ENCODE measurements at places on chromosomes 7 and 10. TPM values are rescaled to one million over a fixed set of nuclear protein-coding genes. Genes with fewer than 3 reads are reported as not detected.
A peak's percentile ranks its signal among the peaks of the same experiment; 100 is the strongest.

The EGR2 gene
- 1.2 TPM for total RNA-seq

The MAGI2 gene
- total RNA-seq, result 6.3 TPM

The MMP21 gene
- not detected for total RNA-seq

The PNLIPRP1 gene
- not detected for total RNA-seq

The MMRN2 gene
- total RNA-seq, result 563 TPM

The DENND2A gene
- 41.0 TPM for total RNA-seq

DNA sequence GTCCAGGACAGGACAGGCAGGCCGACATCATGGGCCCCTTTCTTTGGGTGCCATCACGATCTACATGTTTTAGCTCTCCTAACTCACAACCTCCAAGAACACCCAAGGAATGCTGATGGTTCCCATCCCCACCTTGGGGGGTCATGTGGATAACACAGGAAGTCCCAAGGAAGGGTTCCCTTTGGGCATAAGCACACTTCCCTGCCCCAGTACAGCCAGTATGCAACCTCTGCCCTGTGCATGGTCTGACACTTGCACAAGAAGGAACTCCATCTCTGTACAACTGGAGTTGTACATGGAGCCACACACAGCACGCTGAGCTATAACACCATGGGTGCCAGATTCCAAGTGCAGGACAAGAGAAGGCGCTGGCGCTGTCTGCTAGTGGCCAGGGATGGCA is 11.0 kb downstream of the MAT1A start:
- peaks cover 10% of the 10 kb centered on the region for H3K27me3 ChIP-seq
- H3K4me1 ChIP-seq, result peaks cover 11% of the 10 kb centered on the region
- H3K27ac ChIP-seq, result no peak overlapping the region
- no peak overlapping the region for H3K4me3 ChIP-seq

DNA sequence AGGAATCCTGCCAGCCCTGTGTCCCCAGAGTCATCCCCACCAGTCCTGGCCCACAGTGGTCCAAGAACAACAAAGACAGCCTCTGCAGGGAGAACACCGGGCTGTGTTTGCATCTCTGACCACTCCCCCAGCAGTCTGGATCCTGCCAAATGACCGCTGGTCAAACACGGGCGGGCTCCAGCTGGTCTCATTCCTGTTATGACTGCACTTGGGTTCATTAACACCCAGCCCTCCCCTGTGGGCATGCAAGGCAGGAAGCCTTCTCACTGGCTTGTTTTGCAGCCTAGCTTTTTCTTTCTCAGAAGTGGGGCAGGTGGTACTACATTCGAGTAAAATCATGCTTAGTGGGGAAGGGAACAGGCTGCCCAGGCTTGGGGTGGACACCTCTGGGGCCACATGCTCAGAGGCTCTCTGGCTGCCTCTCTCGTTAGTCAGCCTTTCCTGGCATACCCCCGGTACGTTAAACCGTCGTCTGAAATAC is 190.0 kb downstream of the PLXNA4 start:
- H3K4me3 ChIP-seq, result no peak overlapping the region
- peaks cover 4% of the 10 kb centered on the region for H3K27me3 ChIP-seq
- peaks cover 7% of the 10 kb centered on the region for H3K4me1 ChIP-seq
- no peaks in the 10 kb centered on the region for H3K36me3 ChIP-seq

- DNase-seq, result no peak
- H3K27ac ChIP-seq, result no peak overlapping the region
- H3K4me3 ChIP-seq, result peak overlapping the region; percentile 93
- peaks cover 10% of the 10 kb centered on the region for H3K36me3 ChIP-seq
- no peaks in the 10 kb centered on the region for H3K4me1 ChIP-seq
Measured at GRCh38 chr10:94361171-94361794, 1.5 kb downstream of the NOC3L start.

- peaks cover 3% of the 10 kb centered on the region for H3K4me1 ChIP-seq
- no peak overlapping the region for H3K4me3 ChIP-seq
- H3K36me3 ChIP-seq, result no peaks in the 10 kb centered on the region
- no peak for DNase-seq
- no peak overlapping the region for H3K27ac ChIP-seq
Measured at GRCh38 chr10:63825766-63826165, 304.6 kb downstream of the REEP3 start.

- H3K4me3 ChIP-seq, result peak overlapping the region; percentile 97
- peaks cover 6% of the 10 kb centered on the region for H3K27me3 ChIP-seq
- H3K4me1 ChIP-seq, result no peaks in the 10 kb centered on the region
- peak; percentile 42 for DNase-seq
Measured at GRCh38 chr10:69124563-69125268, 738 bp downstream of the VPS26A start.

- H3K4me3 ChIP-seq, result no peak overlapping the region
- no peak for DNase-seq
- no peaks in the 10 kb centered on the region for H3K36me3 ChIP-seq
Measured at GRCh38 chr7:51253157-51253556, 63.5 kb downstream of the COBL start.

GRCh38 chr7:46480619-46481018 is 559.5 kb upstream of the IGFBP3 start:
- no peaks in the 10 kb centered on the region for H3K36me3 ChIP-seq
- H3K4me1 ChIP-seq, result peaks cover 28% of the 10 kb centered on the region
- peaks cover 4% of the 10 kb centered on the region for H3K27me3 ChIP-seq
- DNase-seq, result peak; percentile 55
- no peak overlapping the region for H3K4me3 ChIP-seq

DNA sequence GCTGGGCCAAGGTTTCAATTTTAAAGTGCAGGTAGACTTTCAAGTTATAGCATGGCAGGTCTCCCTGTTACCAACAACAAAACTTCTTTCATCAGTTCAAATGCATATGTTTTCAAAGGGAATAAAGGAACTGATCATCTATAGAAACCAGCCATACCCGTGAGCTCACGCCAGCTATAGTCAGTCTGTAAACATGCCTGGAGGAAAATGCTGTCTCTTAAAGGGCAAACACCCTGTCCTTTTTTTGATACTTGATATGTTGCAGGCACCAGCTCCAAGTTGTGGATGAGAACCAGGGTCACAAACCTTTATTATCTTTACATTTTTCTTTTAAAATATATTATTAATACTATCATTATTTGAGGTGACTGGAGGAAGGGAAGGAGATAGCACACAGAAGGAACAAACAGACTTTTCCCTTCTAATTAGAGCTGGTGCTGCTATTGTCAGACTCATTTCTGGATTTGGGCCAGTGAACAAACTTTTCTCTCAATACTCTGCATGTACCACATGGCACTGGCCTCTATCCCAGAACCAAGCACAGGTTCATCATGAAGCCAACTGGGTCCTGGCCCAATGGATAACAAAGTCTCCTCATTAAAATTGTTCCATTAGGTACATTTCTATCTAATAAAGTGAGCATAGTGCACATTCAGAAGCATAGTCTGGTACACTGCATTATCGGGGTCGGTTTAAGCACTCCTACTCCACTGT is 1102.4 kb downstream of the SORCS3 start:
- H3K4me1 ChIP-seq, result no peaks in the 10 kb centered on the region
- no peak for DNase-seq
- H3K27me3 ChIP-seq, result no peaks in the 10 kb centered on the region
- no peak overlapping the region for H3K4me3 ChIP-seq
- H3K27ac ChIP-seq, result no peak overlapping the region

- DNase-seq, result no peak
- peaks cover 2% of the 10 kb centered on the region for H3K27me3 ChIP-seq
- H3K4me1 ChIP-seq, result no peaks in the 10 kb centered on the region
- no peak overlapping the region for H3K4me3 ChIP-seq
- peaks cover 5% of the 10 kb centered on the region for H3K36me3 ChIP-seq
Measured at GRCh38 chr10:130443066-130443465, 306.9 kb downstream of the GLRX3 start.
